ENCODE measurements at places on chromosomes 11 and 22.
A peak's percentile ranks its signal among the peaks of the same experiment; 100 is the strongest.

DNA sequence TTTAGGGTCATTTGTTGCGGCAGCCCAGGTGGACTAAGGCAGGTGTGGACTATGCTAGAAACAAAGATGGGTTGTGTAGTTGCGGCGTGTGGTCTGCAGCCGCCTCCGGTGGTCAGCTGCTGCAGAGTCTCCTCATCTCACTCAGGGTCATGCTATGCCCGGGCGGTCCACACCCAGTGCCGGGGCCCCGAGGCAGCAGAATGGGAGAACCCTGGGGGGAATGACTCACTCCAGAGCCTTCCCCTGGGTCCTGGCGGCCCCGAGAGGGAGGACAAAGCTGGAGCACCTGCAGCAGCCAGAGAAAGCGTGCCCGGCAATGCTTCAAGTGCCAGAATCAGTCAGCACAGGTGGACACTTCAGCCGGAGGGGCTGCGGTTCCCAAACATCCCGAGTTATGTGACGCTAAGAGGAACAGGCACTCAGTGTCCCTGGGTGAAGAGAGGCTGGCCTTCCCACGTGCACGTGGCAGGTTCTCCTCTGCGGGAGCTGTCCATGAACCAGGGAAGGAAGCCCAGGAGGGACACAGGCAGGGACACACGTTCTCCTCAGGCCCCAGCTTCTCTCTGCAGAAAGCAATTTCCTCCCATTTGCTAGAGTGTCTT is 289.6 kb upstream of the B3GAT1 start:
- DNase-seq: no peak

GRCh38 chr11:35173011-35173511 is 34.1 kb downstream of the CD44 start:
- DNase-seq: no peak

DNA sequence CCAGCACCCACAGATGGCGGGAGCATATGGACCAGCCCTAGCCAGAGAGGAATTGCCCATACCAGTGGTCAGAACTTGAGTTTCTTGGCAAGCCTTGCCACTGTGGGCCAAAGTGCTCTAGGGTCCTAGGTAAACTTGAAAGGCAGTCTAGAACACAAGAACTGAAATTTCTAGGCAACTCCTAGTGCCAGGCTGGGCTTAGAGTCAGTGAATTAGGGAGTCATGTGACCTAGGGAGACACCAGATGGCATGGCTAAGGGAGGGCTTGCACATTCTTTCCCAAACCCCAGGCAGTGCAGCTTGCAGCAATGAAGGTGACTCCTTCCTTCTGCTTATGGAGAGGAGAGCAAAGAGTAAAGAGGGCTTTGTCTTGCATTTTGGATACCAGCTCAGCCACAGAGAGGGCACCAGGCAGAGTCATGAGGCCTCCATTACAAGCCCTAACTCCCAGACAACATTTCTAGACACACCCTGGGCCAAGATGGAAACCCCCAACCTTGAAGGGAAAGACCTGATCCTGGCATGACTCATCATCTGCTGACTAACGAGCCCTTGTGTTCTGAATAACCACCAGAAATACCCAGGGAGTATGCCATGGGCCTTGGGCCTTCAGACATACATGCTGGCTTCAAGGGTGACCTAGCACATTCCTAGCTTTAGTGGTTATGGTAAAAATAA is 19.2 kb upstream of the OR56A3 start:
- DNase-seq: no peak

GRCh38 chr11:93192163-93192562 is 5.6 kb downstream of the SLC36A4 start:
- no peak for DNase-seq

DNA sequence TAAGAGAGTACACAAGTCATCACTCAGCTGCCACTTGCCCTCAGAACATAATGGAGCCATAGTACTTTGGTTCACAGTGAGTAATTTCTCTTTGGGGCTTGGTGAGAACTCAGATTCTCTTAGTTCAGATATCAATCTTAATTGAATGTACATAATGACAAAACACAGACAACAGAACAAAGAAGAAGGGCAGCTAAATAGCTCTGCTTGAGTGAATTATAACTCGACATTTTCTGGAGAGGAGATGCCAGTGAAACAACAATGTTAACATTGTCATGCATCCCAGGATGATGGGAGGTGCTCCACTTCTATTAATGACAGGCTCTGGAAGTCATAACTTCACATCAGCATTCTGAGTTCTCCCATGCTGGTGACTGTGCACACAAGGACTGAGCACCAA is 508.1 kb downstream of the TMEM135 start:
- DNase-seq: no peak

GRCh38 chr11:124482362-124483147 is 37.1 kb upstream of the OR8B8 start:
- DNase-seq: peak; percentile 86

DNA sequence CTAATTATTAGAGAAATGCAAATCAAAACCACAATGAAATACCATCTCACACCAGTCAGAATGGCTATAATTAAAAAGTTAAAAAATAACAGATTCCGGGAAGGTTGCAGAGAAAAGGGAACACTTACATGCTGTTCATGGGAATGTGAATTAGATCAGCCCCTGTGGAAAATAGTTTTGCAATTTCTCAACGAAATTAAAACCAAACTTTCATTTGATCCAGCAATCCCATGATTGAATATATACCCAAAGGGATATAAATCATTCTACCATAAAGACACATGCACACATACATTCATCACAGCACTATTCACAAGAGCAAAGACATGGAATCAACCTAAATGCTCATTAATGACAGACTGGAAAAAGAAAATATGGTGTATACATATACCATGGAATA is 32.5 kb downstream of the NOX4 start:
- DNase-seq: peak; percentile 90

DNA sequence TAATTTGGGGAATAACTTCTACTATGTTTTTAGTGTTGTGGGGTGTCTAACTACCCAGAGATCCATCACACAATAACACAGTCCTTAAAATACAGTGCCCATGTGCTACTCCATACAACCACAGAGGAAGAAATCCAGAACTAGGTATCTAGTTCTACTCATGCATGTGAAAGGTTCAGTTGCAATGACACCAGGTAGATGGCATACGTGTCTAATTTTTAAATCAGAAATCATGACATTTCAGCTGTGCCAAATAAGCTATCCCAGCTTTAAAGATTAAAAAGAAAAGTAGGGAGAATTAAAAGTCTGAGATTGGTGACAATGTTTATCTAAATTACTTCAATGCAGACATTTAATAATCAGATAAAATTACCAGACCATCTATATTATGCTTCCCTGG is 122.2 kb downstream of the CD44 start:
- DNase-seq: no peak

DNA sequence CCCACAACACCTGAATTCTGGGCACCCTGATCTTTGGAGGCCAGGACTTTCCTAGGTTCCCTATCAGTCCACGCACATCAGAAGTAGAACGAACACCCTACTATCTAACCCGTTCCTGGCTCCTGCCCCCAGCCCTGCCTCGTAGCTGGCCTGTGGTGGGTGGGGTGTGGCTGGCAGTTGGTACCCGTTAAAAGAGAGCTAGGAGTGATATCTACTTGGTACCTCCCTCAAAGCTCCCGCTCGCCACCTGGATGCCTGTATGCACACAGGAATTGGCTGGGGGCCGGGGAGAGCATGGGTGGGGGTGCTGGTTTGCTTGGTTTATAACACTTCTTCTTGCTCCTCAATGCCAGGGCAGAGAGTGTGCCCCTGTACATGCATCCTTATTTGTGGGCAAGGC is 14.0 kb upstream of the NECTIN1 start:
- no peak for DNase-seq

DNA sequence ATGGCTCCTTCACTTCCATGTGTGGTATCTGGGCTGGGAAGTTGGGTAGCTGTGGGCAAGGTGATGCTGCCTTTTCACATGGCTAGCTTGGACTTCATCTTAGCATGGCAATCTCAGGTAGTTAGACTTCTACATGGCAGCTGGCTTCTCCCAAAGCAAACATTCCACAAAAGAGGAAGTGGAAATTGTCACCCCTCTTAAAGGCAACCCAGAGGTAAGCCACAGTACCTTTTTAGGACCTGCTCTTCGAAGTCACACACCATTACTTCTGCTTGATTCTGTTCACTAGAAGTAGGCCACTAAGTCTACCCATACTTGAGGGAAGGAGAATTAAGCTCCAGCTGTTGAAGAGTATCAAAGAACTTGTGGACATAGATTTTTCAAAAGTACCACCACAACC is 25.9 kb downstream of the TUG1 start:
- DNase-seq: no peak

DNA sequence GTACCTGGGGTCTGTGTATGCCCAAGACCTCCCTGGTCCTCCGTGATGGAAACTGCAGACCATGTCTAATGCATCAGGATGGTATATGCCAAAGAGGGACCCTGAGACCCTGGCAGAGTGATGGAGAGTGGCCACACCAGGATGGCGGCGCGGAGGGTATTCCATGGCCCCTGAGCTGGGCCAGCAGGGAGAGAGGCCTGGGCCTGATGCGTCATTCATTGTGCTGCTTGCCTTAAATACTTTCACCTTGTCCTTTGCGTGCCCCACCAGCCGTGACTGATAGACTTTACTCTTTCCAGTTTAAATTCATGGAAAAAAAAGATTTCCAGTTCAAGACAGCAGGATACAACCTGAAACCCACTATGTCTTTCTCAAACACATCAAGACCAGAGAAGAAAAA is 5.6 kb upstream of the NDUFV1 start:
- no peak for DNase-seq

DNA sequence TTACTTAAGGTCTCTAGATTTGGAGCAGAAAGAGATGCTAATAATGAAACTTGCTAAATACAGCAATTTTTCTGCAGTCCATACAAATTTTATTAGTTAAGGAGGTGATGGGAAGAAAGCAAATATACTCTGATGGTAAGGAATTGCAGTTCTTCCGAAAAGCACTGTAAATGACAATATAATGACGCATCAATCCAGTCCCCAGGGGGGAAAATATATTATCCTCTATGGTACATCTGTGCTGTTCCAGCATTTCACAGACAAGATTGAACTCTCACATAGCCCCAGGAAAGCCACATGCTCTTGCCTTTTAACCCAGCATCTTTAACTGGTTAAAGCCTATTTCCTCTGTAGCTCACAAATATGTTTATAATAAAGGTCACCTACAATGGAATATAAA is 416.6 kb upstream of the CCDC90B start:
- DNase-seq: peak; percentile 27

GRCh38 chr11:113574586-113574985 is 99.4 kb upstream of the DRD2 start:
- DNase-seq: peak; percentile 13

DNA sequence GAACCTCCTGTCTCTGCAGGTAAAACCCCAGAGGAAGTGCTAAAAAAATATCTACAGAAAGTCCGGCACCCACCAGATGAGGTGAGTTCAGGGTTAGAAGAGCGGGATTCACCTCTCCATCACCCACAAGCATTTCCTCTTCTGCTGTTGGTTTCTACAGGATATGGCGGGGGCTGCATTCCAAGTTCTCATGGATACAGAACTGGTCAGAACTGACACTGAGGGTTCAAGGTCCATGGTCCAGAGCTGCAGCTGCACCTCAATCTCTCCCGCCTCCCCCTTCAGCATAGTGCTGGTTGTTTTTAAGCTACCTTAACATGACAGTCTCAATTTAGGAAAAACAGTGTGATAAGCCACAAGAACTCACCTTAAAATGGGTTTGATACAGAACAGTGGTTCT is 19.2 kb downstream of the DTX4 start:
- DNase-seq: no peak

- no peak for DNase-seq
These were observed 7.9 kb downstream of the NDUFC2 start for GRCh38 chr11:78071717-78072116.

DNA sequence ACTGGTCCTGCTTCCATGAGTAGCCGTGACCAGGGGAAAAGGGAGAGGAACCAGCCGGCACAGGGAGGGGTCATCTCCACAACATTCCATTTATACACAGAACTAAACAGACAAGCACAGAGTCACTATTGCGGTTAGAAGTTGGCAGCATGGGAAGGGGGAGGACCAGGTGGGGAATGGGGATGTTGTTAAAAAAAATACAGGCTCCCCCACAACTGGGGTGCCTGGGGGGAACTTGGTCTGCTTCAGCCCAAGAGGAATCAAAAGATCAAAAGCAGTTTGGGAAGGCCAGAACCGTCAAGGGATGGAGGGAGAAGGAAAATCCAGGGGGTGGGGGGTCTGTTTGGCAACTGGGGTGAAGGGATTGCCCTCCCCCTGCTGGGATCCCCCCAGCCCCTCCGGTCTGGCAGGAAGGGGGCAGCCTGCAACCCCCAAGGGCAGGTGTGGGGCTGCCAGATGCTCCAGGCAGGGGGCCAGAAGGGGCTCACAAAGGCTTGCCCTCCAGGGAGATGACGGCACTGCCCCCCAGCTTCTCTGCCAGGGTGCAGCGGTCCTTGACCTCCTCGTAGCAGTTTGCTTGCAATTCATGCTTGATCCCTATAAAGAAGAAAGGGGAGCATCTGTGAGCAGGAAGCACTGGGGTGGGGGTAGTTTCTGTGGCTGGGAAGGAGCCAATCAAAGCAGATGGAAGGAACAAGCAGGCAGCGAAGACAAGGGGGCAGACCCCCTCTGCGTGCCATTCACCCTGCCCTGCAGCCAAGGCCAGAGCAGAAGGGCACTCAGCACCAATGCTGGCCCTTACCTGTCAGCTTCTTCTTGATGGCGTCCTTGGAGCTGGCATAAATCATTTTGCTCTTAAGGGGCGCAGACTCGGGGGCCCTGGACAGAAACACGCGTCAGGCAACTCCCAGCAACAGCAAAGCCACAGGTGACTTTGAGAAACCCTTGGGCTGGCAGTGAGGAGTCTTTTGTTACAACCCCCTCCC is 2.8 kb downstream of the CFL1 start:
- no peak for DNase-seq

DNA sequence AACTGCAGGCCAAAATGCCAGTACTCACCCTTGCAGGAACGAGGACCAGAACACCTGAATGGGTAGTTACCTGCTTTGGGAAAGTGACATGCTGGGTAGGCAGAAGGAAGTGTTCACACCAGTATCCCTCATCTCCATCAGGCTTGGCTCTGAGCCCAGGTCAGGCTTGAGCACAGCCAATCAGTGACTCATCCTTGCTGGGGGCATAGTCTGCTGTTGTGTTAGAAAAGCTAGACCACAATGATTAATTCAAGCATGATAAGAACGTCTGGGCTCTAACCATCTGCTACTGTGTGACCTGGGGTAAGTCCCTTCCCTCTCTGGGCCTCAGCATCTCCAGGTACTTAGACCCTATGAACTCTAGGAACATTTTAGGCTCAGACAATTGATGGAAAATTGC is 450.4 kb downstream of the MIAT start:
- peak; percentile 99 for DNase-seq

- DNase-seq: no peak
These were observed 69.2 kb upstream of the PRR5 start for GRCh38 chr22:44632541-44633396.

All from fibroblast of skin of scalp (primary cell).